Stimulated activated CD4-positive, alpha-beta T cell treated with anti-CD3 and anti-CD28 coated beads, TNF-alpha, amount 100 ng/mL, for 24 hours (primary cell): ENCODE measurements at places on chromosomes 5 and 9.

DNA sequence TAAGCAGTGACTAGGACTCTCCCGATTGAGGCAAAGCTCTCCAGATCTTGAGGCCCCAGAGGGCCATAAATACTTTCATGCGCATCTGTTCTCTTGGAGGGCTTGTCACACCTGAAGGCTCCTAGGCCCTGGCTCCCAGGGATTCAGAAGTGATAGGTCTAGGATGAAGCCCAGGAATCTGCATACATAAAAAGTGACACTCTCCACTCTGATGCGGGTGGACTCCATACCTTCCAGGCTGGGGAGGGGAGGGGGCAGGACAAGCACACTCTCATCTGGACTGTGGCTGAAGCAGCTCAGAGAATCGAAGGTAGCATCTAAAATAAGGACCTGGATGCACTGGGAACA is 9.1 kb upstream of the CYSTM1 start:
- DNase-seq, result no peak

DNA sequence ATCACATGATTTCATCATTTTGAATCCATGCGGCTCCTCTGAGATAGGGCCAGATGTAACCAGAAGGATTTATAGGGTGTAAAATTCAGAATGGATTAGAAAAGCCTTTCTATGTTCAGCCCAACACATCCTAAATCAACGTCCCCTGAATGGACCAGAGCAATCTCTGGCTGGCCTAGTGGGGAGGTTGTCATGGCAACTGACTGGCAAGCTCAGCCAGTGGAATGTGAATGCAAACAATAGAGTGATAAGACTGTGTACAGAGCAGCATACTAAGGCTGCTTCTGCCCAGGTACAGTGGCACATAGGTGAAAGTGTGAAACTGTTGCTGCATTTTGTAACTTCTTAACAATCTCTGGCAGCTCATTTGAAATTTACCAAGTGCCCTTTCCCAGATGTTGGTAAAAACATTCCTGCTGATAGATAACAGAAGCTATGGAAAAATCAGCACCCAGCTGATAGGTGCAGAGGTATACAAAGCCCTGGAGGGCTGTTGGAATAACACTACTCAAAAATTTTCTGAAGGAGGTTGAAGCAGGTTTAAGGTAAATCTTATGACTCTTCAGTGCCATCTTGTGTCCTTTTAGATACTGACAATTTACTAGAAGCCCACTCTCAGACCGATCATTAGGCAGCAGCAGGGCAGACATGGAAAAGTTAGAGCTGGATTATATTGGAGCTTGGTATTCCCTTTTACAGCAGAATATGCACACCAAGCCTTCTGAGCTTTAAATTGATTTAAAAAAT is 267.2 kb downstream of the RAB3C start:
- no peak for DNase-seq

DNA sequence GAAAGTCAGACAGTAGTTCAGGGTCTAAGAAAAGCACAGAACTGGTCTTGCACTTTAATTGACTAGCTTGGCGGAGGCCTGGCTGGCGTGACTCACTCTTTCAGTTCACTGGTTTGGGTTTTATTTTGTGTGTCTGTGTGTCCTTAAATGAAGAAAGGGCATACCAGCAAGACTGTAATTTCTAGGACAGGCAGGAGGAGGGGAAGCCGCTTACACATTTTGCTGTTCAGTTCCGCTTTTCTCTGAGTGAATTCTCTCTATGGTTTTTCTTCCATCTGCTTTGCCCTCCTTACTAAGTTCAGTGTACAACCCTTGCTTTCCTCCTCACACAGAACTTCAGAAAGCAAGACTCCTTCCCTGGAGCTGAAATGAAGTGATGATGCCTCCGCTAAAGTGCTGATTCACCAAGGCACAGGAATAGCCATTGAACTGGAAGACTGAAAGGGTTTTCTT is 150.8 kb downstream of the MEF2C start:
- no peak for DNase-seq

DNA sequence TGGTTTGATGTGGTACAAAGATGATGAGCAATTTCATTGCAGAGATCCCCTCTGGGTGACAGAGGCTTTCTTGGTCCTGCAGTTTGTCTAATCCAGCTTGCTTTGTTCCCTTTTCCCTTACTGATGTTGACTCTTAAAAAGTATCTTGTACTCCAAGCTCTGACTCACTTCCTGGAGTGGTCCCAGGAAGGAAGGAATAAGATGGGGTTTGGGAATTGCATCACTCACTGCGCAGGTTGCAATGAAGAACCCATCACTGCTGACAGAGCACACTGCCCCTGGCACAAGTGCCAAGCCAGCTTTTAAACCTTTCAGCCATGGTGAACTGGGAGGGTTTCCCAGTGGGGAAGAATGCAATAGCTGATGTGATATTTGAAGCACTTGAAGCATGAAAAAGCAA is 662.2 kb upstream of the CTNND2 start:
- no peak for DNase-seq

DNA sequence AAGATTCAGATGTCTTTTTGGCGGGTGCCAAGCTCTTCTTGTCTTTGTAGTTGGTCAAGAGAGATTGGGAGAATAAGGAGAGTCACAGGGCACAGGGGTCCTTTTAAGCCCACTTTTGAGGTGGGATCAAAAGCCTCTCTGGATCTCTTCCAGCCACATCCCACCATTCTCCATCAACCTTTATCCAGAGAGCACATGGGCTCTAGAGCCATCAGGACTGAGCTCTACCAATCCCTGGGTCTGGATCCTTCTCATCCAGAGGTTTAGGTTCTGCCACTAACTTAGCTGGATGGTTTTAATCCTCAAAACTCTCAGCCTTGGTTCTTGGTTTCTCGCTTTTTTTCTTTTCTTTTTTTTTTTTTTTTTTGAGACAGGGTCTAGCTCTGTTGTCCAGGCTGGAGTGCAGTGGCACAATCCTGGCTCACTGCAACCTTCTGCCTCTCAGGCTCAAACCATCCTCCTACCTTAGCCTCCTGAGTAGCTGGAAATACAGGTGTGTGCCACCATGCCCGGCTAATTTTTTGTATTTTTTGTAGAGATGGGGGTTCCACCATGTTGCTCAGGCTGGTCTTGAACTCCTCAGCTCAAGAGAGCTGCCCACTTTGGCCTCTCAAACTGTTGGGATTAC is 44.6 kb upstream of the MATR3 start:
- DNase-seq, result no peak

DNA sequence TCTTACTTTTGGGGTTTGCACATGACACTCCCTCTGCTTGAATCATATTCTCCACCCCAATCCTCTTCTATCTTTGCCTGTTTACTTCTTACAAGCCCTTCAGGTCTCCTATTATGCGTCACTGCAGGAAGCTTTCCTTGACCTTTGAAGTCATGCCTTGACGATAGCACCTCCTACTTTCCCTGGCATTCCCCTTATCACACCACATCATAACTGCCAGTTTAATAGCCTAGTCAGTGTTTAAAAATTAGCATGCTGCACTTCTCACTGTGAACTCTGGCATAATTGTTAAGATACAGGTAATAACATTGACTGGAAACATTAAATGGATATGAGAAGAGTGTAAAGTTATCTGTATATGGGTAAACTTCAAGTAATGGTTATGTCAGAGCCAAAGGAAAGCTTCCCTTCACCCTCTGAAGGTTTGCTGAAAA is 37.1 kb upstream of the CEP120 start:
- DNase-seq, result peak; percentile 31

GRCh38 chr5:130064484-130064883 is 160.2 kb downstream of the CHSY3 start:
- no peak for DNase-seq

DNA sequence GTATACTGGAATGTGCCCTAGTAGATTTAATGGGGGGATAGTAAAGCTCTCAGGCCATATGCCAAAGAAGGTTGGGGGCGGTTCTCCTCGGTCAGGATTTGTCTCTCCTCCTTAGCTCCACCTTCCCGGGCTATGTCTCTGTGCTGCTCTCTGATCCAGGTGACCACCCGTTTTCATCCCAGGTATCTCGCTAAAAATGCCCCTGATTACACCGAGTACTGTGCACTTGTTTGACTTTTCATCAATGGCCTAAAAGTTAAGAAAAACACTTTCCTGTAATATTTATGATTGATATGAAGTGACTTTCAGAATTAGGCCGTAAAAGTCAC is 724 bp downstream of the NDUFS6 start:
- DNase-seq, result no peak

GRCh38 chr5:116152169-116152568 is 67.3 kb downstream of the COMMD10 start:
- DNase-seq, result no peak

DNA sequence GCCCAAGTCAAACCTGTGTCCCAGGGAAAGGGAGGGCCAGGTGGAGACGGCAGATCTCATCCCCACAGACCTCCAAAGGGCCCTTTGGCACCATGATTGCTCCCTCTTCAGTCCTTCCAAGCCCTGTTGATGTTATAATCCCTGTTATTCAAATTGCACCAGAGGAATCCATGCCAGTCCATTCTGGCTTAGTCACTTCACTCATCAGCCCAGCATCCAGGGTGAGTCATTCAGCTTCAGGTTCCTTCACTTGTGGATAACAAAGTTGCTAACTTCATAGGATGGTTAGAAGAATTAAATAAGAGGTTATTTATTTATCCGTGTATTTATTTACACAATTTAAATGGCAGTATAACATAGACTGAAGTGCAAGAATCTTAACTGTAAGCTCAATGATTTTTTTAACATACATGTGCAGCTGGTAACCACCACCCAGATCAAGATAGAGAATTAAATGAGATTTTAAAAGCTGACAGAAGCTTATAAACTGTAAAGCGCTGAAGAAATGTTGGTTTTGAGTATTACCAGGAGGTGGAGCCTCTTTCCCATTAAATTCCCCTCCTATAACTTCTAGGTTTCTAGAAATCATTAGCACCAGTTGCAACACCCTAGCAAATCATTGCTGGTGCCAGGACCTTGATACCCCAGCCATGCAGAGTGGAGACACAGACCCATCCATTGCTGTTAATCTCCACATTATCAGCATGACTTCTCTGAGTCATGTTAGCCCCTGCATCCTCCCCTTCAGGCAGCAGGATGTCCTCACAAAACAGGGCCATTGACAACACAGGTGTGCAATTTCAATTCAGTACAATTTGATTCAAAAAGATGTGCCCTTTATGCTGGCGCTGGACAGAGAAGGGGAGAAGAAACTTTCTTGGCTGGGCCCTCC is 77.4 kb downstream of the SEC61B start:
- no peak for DNase-seq

DNA sequence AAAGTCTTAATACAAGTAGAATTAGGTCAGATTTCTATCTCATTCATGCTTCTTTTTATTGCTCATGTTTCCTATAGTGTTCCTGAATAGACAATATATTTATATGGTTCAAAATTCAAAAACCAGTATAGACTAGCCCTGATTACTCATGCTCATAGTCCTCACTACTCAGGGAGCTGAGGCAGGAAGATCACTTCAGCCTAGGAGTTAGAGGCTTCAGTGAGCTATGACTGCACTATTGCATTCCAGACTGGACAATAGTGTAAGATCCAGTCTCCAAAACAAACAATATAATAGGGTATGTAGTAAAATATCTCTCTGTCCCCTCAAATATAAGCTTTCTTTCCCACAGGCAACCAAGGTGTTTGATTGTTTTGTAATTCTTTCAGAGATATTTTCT is 2.4 kb downstream of the ANKRD31 start:
- no peak for DNase-seq

DNA sequence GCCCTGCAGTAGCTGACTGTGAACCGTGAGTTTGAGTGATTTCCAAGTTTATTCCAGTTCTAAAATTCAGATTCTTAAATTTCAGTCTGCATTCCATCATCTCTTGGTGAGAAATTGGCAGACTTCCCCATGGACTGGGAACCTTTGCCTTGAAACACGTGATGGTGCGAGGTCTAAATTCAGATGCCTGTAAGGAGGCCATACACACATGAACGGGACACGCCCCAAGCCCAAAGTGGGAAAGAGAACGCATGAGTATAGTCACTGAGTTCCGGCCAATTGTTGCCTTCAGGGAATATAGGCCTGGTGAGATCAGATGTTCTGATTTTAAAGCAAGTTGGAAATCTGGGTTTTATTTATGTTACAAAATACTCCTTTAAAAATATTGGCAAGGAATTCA is 1084.4 kb upstream of the WWC1 start:
- DNase-seq, result no peak

- no peak for DNase-seq
Measured at GRCh38 chr5:80607832-80608231, 37.8 kb upstream of the ANKRD34B start.
